ENCODE measurements at places on chromosomes 3 and 15.

DNA sequence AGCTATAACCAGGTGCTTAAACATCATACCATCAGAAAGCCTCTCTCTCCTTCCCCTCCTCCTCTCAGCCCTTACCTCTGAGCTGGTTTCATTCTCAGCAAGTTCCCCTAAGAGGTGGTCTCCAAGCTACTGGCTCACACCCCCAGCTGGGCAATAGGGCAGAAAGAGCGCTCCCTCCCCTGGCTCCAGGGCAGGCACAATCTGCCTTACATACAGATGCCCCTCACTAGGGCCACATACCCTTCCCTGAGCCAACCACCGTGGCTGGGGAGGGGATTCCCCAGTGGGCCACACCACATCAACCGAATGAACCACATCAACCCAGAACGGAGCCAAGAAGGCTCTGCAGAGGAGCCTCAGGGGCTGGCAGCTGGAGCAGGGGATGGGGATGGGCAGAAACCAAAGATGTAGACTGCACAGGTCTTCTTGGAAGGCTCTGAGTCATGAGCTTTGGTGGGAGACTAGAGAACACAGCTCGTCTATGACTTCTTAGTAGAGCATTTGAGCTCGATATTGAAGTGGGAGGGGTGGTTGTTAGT, 4.6 kb upstream of the FBLN2 start:
- peak; percentile 71 for DNase-seq

DNA sequence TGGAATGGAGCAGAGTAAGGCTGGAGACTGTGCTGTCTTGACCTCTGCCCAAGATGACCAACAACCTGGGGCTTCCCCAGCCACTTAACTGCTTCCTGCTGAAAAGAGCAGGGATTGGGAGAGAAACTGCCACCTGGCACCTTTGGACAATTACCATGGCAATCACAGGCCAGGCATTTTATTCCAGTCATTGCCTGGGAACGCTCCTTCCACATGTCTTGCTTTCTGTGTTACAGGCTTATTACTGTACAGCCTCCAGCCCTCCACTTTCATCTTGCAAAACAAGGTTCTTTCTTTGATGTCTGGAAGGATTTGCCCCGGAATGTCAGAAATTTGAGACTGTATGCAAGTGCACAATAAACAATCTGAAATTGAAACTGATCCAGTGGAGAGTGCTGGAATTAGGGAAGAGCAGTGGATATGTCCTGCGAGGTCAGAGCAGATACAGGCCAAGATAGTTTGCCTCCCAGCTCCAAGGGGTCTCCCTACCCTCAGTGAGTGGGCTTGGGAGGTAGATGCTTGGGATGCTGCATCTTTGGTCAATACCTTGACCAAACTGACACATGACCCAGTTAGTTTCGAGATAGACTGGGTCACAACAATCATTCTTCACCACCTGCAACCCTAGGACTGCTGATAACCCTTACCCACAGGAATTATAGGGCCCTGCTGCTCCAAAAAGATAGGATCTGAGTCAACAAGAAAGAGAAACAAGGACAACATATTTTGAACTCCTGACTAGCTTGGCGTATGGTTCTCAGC, 2.7 kb downstream of the PPP1R14D start:
- no peak for DNase-seq

DNA sequence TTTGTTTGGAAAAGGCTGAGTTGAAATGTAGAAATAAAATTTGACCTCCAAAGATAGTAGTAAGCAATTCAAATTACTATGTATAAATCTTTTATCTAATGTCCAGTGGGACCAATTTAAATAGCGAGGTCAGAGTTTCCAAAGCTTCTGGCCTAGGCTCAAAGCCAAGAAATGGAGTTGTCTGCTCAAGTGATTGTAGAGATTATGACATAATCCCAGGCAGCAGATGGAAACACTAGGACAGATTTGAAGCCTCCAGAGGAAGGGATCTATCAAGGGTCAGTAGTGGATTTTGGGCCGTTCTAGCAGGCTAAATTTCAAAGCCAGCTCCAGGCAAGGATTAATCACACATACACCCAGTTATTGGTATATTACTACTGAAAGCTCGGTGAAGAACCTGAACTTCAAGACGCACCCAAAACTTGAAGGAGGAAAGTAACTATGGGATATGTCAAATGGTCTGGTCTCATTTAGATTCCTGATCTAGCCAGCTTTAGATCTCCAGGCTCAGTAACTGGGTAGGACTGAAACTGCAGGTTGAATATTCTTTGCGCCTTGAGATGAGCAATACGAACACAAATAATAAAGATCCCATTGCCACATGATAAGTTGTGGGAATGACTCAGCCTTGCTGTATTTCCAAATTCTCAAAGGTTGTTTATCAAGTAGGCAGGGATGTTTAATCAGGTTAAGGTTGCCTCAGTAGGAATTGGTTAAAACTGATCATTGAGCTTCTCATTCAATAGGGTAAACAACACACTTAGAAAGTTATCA, 30.9 kb upstream of the ARRDC4 start:
- no peak for DNase-seq

GRCh38 chr3:195020921-195021320, 250.0 kb downstream of the XXYLT1 start:
- no peak for DNase-seq

GRCh38 chr3:158166223-158166622, 56.3 kb downstream of the RSRC1 start:
- DNase-seq, result no peak

DNA sequence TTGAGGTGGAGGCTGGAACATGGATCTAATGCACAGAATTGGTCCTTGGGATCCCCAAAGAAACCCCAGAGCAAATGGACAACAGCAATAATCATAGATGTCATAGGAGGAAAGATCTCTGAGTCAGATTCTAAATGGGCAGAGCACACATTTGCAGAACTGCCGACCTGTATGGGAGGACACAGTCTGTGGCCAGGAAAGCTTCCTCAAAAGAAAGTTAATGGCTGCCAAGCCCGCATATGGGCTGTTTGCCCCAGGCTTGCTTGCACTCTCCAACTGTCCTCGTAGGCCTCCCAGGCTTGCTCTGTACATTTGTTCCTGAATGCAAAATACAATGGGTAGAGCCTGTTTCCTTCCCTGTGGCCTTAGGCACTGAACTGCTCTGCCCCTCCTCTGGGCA, 102.0 kb upstream of the PLXNA1 start:
- no peak for DNase-seq

GRCh38 chr3:43892061-43892460, 201.3 kb downstream of the ABHD5 start:
- DNase-seq, result no peak

GRCh38 chr3:50179710-50180109, 11.7 kb upstream of the GNAT1 start:
- no peak for DNase-seq

GRCh38 chr3:22231061-22231460, 480.1 kb upstream of the ZNF385D start:
- DNase-seq, result no peak

DNA sequence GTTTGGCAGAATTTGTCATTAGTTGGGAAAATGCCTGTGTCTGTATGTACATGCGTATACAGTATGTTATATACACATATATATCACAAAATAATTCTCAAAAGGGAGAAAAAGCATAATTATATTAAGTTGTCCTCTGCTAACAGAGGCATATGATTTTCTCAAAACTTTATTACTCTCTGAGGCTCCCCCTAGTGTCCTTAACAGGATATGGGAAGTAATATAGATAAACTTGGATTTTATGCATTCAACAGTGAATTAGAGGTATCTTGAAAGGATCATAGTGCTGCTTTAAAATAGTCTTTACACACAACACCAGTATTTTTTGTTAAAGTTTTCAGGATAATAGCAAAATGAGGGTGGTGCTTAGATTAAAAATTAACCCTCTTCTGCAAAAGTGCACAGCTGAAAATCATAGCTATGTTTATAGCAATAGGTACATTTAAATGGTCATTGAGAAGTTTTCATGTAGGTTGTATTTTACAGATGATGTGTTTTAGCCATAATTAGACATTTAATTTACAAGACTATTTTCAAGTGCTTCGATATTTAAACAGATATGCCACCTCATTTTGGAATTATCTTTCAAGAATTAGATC, 454.0 kb upstream of the ROBO2 start:
- peak; percentile 4 for DNase-seq

DNA sequence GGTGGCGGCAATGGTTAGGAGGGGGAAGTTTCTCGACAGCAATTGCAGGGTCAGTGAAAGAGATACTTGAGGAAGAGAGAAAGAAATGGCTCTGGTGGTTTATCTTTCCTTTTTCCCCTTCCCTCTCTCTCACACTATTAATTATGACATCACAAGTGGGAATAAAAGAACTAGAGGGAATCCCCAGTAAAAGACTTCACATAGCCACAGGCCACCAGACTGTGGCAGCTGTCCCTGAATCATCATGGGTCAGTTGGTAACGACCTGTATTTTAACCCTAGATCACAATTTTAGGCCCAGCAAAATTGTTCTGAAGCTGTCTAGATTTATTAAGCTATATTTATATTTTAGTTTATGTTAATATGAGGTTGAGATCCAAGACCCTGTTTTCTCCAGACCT, 40.3 kb downstream of the MBNL1 start:
- DNase-seq, result no peak

- DNase-seq, result no peak
Measured at GRCh38 chr3:153889905-153890334, 231.3 kb upstream of the ARHGEF26 start.

DNA sequence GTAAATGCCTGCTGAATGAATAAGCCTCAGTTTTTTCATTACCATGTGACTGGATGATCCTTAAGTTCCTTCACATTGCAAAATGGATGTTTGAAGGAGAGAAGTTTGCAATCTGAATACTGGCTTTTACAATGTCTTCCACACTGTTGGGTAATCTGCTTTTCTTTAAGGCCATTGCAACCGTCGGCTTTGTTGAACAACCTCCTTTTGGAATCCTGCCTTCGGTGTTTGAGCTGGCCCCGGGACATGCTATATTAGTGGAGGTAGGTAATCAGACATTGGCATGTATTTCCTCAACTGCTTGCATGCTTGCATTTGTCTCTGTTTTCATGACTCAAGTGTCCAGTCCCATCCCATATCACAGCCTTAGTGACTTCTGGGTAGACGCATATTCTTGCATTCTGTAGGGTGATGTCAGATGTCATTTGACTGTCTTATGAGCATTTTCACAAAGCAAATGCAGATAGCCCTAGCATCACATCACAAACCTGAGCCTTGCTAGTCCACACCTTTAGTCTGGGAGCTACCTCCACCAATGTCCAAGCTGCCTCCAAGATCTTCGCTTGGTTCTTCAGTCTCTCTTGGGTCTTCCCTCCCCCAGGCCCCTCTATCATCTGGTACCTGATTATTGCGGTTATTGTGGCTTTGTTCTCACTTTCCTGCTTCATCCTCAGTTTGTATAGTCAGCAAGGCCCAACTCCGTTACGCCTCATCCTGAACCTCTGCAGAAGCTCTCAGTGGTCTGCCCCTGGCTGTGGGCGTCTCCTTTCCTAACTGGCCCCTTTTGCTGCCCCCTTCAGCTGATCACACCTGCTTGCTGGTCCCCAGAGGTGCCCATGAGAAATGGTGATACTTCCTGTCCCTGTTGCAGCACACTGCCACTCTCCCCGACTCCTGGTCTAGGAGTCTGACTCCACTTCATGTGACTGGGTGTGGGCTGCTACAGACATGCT, 48.5 kb downstream of the ACAA1 start:
- no peak for DNase-seq

DNA sequence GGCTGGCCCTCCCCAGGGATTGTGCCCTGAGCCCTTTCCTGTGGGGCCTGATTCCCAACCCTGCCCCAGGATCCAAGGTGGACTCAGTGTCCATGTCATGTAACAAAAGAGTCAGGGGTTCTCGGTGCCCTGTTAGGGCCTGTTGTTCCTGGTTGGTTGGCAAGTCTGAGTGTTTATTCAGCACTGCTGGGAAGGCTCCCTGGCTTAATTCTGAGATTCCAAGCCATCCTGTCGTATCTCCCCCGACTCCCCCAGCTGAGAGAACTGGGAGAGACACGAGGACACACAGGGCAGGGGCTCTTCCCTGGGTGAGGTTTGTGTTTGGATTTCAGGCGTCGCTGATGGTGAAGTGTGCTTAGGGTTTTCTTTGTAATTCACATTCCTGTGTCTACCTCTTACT, 78.3 kb downstream of the EEFSEC start:
- no peak for DNase-seq

- DNase-seq, result no peak
Measured at GRCh38 chr15:88782465-88782864, 20.8 kb upstream of the ACAN start.

DNA sequence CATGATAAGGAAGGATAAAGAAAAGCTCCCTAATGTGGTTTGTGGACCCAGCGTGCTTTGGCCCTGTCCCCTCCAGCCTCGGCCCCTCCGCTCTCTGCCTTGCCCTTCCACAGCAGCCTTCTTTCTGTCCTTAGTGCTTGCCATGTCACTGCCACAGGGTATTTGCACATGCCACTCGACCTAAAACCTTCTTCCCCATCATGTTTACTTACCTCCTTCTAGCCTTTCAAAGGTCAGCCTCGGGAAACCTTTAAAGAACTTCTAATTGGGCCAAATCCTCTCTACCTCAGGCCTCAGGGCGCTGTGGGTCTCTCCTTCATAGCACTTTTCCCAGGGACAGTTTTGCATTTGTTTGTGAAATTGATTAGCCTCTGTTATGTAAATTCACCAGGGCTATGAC, 73.0 kb downstream of the SCN11A start:
- no peak for DNase-seq

GRCh38 chr3:125211523-125212090, 941 bp downstream of the SLC12A8 start:
- no peak for DNase-seq

- DNase-seq, result peak; percentile 82
Measured at GRCh38 chr3:45551214-45552010, 43.1 kb upstream of the LIMD1 start.

DNA sequence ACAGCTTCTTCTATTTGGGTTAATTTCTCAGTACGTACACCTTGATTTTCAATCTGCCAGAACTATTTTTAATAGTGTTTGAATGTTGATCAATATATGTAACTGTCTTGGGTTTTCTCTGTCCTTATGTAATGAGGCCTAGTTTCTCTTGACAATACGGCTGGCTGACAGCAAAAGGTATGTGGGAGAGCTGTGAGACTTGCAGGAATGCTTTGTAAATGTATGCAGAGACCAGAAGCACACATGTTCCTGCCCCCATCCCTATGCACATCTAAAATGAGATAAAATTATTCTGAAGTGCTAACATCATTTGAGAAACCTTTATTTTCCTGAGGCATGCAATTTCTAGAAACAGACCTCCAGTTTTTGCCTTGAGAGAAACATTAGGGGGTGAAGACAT, 593.8 kb upstream of the GBE1 start:
- no peak for DNase-seq

GRCh38 chr3:12014613-12015012, 10.4 kb downstream of the SYN2 start:
- no peak for DNase-seq

All from urothelium cell line (cell line).